ENCODE measurements at places on chromosomes 6 and 20. TPM values are rescaled to one million over a fixed set of nuclear protein-coding genes. Genes with fewer than 3 reads are reported as not detected.

DNA sequence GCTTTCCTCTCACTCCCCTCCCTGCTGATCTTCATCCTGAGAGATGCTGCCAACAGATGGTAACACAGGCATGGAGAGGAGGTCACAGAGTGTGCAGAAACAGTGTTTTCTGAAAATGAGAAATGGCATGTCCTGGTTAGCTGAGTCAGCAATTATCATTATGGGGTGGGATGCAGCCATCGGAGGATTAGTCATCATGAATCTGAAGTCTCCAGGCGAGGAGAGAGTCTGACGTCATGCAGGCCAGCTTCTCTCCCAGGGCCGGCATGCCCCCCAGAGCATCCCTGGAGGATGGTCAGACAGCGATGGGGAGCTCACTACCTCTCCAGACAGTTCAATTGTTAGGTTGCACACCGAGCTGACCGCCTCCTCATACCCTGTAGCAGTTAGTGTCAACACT, 4.7 kb upstream of the GTSF1L start:
- DNase-seq: no peak
- no peak overlapping the region for H3K4me3 ChIP-seq
- H3K4me1 ChIP-seq: peaks cover 12% of the 10 kb centered on the region
- peaks cover 14% of the 10 kb centered on the region for H3K27me3 ChIP-seq

GINS1 gene
- total RNA-seq: 0.39 TPM

LY6G6C gene
- not detected for total RNA-seq

DNA sequence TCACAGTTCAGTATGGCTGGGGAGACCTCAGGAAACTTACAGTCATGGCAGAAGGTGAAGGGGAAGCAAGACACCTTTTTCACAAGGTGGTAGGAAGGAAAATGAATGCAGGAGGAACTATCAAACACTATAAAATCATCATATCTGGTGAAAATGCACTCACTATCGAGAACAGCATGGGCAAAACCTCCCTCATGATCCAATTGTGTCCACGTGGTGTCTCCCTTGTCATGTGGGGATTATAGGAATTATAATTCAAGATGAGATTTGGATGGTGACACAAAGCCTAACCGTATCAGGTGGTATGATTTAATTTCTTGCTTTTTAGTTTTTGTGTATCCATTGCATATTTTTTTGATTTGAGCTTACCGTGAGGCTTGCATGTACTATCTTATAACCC, 133.2 kb upstream of the SYNCRIP start:
- peaks cover 26% of the 10 kb centered on the region for H3K27me3 ChIP-seq
- no peak overlapping the region for H3K4me3 ChIP-seq
- DNase-seq: no peak
- peaks cover 4% of the 10 kb centered on the region for H3K36me3 ChIP-seq
- H3K4me1 ChIP-seq: no peaks in the 10 kb centered on the region

- peaks cover 2% of the 10 kb centered on the region for H3K4me1 ChIP-seq
- no peak overlapping the region for H3K4me3 ChIP-seq
- no peak overlapping the region for H3K27ac ChIP-seq
- no peaks in the 10 kb centered on the region for H3K27me3 ChIP-seq
- DNase-seq: no peak
These were observed 73.4 kb upstream of the SIM1 start for GRCh38 chr6:100538086-100538485.

GRCh38 chr20:52259295-52259694, 67.7 kb upstream of the ZFP64 start:
- H3K4me3 ChIP-seq: no peak overlapping the region
- H3K4me1 ChIP-seq: peaks cover 2% of the 10 kb centered on the region
- no peak overlapping the region for H3K27ac ChIP-seq
- H3K27me3 ChIP-seq: peaks cover 21% of the 10 kb centered on the region

DNA sequence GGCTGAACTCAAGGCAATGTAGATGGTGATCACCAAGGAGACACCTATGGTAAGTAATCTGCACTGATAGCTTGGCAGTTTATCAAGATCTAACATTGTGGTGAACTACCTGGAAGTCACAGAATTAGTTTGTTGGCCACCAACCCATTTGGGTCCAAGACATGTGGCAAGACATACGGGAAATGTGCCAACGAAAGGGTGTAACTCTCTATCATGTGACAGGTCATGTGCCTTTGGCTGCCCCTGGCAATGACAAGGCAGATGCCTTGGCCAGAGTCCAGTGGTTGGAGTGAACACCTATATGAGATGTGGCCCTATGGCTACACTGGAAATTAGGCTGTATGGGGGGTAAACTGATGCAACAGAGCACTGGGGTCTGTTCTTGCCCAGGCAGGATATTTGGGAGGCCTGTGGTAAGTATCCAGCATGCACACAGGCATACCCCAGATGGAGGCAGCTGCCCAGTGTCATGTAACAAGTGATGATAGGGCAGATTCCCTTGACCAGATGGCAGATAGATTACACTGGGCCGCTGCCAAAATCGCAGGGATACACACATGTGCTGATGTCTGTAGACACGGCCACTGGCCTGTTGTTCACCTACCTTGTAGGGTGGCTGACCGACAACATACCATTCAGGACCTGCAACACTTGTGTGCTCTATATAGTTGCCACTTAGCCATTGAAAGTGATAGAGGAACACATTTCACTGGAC, 35.5 kb upstream of the HSF2 start:
- H3K4me3 ChIP-seq: no peak overlapping the region
- H3K27ac ChIP-seq: no peak overlapping the region
- no peaks in the 10 kb centered on the region for H3K4me1 ChIP-seq
- H3K27me3 ChIP-seq: peaks cover 15% of the 10 kb centered on the region
- DNase-seq: no peak

DNA sequence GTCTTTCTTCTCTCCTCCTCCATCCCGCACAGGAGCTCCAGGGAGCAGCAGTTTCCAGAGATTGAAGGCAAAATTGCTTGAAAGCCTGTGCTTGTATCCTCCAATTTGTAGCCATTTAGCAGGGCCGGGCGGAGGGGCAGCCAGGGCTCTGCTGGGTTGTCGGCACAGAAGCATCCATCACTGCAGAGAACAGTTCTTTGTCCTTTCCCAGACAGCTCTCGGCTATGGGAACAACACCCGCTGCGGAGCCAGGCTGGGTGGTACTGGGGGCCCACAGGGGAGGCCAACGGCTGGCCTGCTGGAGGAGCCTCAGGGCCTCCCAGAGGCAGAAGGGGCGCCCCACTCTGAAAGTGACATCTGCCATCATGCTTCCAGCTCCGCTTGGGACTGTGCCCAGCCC, 7.8 kb downstream of the HRH3 start:
- H3K36me3 ChIP-seq: no peaks in the 10 kb centered on the region
- no peaks in the 10 kb centered on the region for H3K4me1 ChIP-seq
- DNase-seq: no peak
- no peak overlapping the region for H3K27ac ChIP-seq
- H3K4me3 ChIP-seq: no peak overlapping the region

LPA gene
- total RNA-seq: not detected

CCN6 gene
- not detected for total RNA-seq

GRCh38 chr6:27188885-27189418, 58.5 kb upstream of the PRSS16 start:
- peaks cover 8% of the 10 kb centered on the region for H3K27me3 ChIP-seq
- peaks cover 8% of the 10 kb centered on the region for H3K4me1 ChIP-seq
- peak overlapping the region; percentile 97 for H3K4me3 ChIP-seq
- peak; percentile 20 for DNase-seq

- no peaks in the 10 kb centered on the region for H3K4me1 ChIP-seq
- H3K27me3 ChIP-seq: peaks cover 19% of the 10 kb centered on the region
- no peak overlapping the region for H3K4me3 ChIP-seq
- H3K27ac ChIP-seq: no peak overlapping the region
These were observed 57.5 kb upstream of the NT5E start for GRCh38 chr6:85392379-85392778.
